SK-N-SH treated with all-trans-retinoic acid at 6 μM for 48 hours (cell line): ENCODE measurements at places on chromosomes 2 and 18.

DNA sequence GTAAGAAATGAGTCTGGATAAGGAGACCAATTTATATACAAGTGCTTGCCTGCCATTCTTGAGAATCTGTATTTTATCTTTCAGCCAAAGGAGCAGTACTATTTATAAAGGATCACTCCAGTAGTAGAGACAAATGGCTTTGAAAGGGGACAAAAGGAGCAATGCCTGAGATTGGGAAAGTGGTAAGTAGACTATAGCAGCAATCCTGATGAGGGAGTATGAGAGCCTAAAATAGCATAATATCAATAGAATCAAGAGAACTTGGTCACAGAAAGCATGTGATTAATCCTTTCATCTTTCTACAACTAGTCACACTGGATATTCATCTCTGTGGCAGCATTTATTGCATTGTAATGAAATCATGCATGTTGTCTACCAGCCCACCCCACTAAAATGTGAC is 20.2 kb downstream of the NRXN1 start:
- ATAC-seq: no peak

- ATAC-seq: no peak
These were observed 287.4 kb upstream of the TCF4 start for GRCh38 chr18:55875371-55875901.

GRCh38 chr2:40384714-40385113 is 67.2 kb downstream of the SLC8A1 start:
- no peak for ATAC-seq

- ATAC-seq: no peak
These were observed 104.6 kb upstream of the SIX3 start for GRCh38 chr2:44836916-44837315.

DNA sequence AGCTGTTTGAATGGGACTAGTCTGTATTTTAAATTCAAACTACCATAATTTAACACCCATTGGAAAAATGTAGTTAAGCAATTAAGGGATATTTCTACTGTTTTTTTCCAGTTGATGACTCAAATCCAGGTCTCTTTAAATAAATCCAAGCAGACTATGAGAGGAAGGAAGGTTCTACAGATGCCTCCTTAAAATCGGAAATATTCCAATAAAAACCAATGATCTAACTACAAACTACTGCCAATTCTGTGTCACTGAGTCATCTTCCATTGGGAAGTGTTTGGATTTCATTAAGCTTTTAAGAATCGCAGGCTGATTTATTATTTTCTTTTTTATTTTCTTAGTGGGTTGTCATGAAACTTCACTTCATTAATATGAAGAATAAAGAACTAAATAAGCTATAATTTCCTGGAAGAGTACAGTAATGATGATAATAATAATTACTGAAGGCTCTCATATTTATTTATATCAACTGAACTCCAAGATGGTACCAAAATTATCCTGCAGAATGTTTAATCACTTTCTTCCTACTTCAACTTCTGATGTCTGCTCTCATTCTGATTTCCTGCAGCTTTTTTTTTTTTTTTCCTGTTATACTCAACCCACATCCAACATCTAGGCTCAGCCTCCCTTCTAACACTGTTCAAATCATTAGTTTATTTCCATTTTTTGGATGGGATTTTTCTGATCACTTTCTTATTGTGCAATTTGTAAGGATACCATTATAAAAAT is 166.3 kb upstream of the FN1 start:
- peak; percentile 65 for ATAC-seq

- ATAC-seq: no peak
These were observed 106.8 kb downstream of the CRIM1 start for GRCh38 chr2:36462311-36462935.

- ATAC-seq: no peak
These were observed 34.1 kb upstream of the CTAGE1 start for GRCh38 chr18:22451796-22452195.

DNA sequence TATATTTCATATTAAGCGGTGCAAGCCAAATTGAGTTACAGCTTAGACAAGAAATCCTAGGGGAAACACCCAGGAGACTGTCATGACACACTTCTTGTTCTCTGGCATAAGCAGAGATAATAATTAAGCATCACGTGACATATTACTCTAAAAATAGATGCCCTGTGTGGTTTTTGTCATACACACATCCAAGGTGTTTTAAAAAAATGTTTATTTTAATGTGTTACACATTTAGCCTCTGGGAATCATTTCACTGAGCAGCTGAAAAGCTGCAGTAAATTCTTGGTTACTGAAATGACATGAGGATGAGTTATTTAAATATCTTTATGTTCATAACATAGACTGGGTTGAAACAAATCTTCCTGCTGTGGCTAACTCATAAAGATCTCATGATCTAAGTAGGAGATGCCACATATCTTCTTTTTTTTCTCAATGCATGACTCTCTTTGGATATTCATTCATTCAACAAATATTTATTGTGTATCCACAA is 38.0 kb upstream of the ERMN start:
- ATAC-seq: no peak

- ATAC-seq: no peak
These were observed 24.0 kb downstream of the PRKAG3 start for GRCh38 chr2:218807626-218808025.
